ENCODE measurements at places on chromosomes 1 and 21.

DNA sequence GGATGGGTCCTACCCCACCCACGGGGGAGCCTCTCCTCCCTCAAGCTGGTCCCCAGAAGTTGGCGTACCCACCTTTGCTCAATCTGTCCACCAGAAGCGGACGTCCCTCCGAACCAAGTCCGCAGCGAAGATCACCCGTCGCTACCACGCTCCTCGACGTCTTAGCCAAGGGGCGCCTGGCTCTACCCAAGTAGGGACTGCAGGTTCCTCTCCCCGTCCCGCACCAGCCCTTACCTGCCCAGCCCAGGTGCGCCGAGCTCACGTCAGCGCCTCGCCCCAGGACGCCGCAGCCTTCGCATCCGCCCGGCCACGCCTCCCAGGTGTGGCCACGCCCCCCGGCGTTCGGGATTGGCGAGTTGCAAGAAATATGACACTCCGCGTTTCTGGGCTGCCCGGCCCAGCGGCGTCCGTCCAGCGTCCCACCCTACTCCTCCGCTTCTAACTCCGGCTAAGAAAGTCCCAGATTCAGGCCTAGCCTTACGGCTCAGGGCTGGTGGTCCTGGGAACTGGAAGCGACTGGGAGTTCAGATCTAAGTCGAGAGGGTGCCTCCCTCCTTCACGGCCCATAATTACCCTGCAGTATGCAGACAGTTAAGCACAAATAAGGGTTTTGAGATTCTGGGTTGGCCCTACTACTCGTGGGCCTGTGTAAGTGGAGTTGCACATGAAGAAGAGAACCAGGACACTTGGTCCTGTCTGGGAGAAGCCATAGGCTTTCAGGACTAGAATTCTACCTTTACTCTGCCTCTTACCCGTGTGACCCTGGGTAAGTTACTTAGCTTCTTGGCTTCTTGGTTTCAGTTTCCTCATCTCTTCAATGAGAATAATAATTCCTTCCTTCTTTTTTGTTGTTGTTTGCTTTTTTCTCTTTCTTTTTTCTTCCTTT lies at the start of gene IRF6:
IRF6 (minus strand) TSS at position 268 of the 886 bp plus-strand sequence. CDS start 4,729 bp downstream, outside the sequence.
- peak; percentile 41 for DNase-seq

GRCh38 chr1:167258858-167259257 lies 38.2 kb downstream of the POU2F1 start:
- DNase-seq, result no peak

DNA sequence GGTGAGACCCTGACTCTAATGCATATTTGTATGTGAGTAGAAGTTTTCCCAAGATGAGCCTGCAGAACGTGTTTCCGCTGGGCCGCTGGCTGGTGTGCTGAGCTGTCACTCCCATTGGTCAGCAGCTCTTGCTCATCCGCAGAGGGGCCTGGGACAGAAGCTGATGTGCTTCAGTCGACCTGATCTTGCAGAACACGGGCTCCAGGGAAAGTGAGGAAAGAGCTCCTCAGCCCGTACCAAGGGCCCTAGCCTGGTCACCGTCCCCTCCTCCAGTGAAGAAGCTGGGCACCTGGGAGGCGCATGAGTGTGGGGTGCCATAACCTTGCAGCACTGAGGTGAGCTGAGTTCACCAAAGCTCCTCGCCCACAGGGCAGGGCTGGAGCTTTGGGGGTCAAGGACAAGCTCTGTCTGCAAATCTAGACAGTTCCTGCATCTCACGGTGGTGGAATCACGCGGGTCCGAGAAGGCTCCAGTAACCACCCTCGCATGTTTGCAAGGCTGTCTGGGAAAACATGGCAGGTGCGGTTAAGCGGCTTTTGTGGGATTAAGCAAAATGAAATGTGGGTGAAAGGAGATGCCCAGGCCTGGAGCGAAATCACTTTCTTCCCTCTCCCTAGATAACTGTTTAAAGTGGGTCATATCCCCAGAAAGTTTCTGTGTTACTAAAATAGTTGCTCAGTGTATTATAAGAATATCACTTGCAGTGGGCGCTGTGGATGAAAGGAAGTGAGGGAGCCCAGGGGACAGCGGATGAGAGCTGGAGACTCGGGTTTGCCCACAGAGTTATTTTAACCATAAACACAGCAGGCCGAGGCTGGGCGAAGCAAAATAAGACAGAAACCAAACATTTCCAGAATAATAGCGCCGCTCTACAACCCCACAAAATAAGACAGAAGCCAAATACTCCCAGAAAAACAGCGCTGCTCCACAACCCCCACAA lies 33.1 kb upstream of the LRRC3 start:
- DNase-seq, result no peak

DNA sequence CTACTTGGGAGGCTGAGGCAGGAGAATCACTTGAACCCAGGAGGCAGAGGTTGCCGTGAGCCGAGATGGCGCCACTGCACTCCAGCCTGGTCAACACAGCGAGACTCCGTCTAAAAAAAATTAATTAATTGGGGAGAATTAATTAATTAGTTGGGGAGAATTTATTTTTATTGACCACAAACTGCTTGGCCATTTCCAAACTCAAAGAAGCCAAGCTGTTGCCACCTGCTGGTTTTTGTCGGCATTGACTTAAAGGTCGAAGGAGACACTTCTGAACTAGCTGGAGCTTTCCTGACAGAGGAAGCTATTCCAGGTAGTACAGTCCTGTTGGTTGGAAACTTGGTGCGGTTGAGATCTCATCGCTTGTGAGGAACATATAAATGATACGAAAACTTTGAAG lies 13.1 kb downstream of the MAP1LC3C start:
- DNase-seq, result no peak

- DNase-seq, result no peak
Observed at GRCh38 chr1:240005997-240006650, 85.6 kb upstream of the FMN2 start.

- no peak for DNase-seq
Observed at GRCh38 chr1:86507935-86508582, 38.8 kb upstream of the CLCA4 start.

- no peak for DNase-seq
Observed at GRCh38 chr1:59903141-59903754, 23.3 kb downstream of the CYP2J2 start.

- DNase-seq, result no peak
Observed at GRCh38 chr1:171343727-171344472, 29.9 kb downstream of the FMO4 start.

DNA sequence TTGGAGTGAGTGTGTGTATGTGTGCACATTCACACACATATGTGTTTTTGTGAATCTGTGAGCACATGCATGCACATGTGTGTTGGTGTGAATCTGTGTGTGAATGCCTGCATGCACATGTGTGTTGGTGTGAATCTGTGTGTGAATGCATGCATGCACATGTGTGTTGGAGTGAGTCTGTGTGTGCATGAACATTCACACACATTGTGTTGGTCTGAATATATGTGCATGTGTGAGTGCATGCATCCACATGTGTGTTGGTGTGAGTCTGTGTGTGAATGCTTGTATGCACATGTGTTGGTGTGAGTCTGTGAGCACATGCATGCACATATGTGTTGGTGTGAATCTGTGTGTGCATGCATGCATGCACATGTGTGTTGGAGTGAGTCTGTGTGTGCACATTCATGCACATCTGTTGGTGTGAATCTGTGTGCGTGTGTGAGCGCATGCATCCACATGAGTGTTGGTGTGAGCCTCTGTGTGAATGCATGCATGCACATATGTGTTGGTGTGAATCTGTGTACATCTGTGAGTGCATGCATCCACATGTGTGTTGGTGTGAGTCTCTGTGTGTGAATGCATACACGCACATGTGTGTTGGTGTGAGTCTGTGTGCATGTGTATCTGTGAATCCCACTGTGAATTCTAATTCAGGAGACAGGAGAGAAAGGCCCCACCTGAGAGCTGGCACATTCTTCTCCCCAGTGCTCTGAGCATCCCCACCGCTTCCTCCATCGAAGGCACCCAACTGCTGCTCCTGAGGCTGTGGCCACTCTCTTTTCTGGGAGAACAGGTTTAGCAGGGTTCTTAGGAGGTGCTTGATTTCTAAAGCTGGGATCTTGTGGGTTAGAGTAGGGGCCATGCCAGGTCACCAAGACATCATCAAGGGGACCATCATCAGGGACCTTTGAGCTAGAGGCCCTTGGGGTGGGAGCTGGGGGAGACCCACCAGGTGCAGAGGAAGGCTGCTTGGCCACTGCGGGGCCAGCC lies 117.5 kb upstream of the ARHGEF16 start:
- no peak for DNase-seq

- no peak for DNase-seq
Observed at GRCh38 chr1:20500716-20501115, 7.2 kb downstream of the MUL1 start.

DNA sequence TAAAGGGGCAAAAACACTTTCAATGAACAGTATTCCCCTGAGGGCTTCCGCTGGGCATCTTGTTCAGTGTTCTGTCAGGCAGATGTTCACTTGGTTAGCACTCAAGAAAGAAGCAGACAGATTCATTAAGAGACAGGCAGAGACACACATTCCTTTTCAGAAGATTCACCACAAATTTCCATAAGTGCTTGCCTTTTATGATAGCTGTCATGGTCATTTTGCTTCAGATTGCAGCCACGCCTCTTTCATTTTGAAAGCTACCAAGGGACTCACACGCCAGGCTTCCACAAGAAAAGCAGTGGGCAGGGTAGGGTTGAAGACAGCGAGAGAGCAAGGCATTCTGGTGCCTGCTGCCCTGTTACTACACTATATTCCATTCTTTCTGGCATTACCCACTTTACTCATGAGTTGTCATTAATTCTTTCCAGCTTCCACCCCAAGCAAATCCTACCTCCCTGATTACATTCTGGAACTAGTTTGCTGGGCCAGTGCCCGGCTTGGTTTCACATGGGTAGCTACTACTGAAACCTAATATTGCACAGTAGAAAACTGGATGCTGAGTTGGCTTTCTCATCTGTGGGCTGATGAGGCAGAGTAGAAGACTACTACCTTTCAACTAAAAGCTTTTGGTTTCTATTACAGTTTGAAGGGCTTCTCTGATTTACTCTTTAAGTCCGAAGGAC lies 91.2 kb upstream of the COL24A1 start:
- DNase-seq, result no peak

DNA sequence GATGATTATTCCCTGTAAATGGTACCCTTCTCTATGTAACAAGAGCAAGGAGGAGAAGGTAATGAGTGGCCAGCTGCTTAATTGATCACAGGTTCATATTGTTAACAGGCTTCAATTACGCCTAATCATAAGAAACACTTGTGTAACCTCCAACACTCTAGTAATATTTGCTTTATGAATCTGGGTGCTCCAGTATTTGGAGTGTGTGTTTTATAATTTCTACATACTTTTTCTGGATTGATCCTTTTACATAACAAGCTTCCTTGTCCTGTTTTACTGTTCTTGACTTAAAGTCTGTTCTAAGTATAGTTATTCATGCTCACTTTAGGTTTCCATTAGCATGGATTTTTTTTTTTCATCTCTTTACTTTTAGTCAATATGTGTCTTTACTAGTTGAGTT lies 984.2 kb downstream of the AMY1C start:
- DNase-seq, result no peak

DNA sequence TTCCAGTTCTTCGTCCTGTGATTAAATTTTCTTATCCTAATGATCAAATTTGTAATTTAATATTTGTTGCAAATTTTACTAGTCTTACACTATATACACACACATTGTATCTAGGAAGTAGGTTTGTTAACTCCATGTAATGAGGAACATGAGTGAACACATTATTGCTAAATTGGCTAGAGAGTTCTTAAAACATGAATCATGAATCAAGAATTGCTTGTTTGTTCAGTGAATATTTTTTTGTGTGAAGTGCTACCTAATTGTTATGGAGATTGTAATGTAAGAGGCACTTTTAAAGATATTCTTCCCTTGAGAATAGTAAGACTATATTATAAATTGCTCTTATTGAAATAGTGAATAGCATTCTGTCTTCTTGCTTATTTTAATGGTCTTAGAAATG lies 4.6 kb downstream of the GPSM2 start:
- no peak for DNase-seq

- no peak for DNase-seq
Observed at GRCh38 chr1:45430490-45430889, 60.5 kb downstream of the TESK2 start.

DNA sequence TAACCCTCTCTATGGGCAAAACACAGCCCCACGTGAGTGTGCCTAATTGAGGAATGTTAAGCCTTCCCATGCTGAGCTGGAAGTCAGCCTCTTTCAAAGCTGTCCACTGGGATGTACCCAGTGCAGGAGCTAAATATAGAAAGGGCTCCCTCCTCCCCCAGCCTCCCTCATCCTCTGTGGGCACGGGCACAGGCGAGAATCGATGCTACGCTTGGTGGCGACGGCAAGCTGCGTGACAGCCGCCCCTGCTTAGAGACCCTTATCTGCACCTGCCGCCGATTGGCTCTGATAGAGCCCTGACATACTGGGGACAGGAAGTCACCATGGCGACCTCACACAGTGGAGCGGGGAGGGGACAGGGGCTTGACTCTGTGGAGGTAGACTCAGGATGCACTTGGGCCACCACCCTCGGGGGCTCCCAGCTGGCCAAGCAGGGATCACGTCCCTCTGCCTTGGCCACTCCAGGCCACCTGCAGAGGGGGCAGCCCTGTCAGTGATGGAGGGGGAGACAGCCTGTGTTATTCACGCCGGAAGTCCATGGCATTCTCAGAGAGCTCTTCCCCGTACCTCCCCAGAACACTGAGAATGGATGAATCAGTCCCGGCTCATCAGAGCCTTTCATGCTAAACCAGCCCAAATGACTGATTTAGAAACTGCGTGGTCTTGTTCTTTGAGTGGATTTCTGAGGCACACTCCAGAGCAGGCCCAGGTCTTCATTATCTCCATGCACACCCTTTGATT lies 84.8 kb downstream of the KCND3 start:
- no peak for DNase-seq

DNA sequence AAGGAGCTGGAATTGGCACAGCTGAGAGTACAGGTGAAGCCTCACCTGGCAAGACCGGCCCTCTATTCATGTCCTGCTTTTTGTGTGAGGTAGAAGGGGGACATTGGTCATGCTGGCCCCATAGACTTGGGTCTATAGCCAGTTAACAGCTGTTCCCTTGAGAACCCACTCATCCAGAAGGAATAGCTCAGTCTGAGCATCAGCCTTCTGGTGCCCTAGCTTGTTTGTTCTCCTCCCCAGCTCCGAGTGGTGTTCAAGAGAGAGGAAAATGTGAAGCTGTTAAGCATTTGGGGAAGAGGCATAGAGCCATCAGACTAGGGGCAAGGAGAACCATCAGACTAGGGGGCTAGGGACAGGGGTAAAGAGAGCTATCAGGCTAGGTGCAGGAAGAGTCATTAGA lies 290.9 kb downstream of the SIPA1L2 start:
- no peak for DNase-seq

DNA sequence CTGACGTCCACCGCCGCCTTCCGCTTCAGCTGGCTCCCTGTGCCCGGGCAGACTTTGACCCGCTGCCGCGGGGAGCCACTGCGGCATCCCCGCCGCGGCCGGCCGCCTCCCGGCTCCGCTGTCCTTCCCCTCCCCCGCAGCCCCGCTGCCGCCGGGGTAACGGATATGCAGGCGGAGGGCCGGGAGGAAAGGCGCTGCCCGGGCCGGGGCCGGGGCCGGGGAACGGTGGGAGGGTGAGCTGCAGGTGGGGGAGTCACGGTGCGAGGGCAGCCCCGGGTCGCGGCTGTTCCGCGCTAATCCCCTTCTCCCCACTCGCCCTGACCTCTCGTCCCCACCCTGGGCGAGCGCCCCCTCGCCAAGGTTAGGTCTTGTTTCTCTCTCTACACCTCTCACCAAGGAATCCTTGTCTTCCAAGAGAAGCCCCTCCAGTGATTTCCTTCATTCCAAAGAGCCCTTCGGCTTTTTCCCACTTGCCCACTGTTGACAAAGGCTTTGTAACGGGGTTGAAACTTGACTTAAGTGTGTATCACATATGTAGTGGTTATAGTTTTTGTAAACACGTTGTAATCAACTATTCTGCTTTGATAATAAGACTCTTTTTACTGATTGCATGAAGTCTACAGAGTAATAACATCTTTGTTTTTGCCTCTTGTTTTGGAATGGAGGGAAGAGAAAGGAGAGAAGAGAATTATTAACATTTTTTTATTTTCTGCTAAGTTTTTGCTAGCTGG lies 669 bp downstream of the XPR1 start:
- DNase-seq, result peak; percentile 26

Measured in stimulated activated CD8-positive, alpha-beta memory T cell treated with anti-CD3 and anti-CD28 coated beads, Interleukin-7, amount 100 ng/mL, for 48 hours (primary cell).